Heart left ventricle (tissue), 16 donors: ENCODE measurements at places on chromosomes 2 and 18. TPM values are rescaled to one million over a fixed set of nuclear protein-coding genes. Genes with fewer than 3 reads are reported as not detected.
A peak's percentile ranks its signal among the peaks of the same experiment; 100 is the strongest.

The NAT8 gene
- total RNA-seq = not detected

GRCh38 chr2:62348700-62349099 lies 152.8 kb downstream of the B3GNT2 start:
- no peak overlapping the region for H3K27ac ChIP-seq
- no peaks in the 10 kb centered on the region for H3K27me3 ChIP-seq
- peaks cover 4% of the 10 kb centered on the region for H3K4me1 ChIP-seq
- no peaks in the 10 kb centered on the region for H3K36me3 ChIP-seq

GRCh38 chr2:142131010-142131669 lies at the start of gene LRP1B:
Gene LRP1B, minus strand, starts transcription at chr2:142131016. Its CDS starts 287 bp downstream, at chr2:142130729.
- peaks cover 19% of the 10 kb centered on the region for H3K4me1 ChIP-seq
- no peak for DNase-seq
- H3K27me3 ChIP-seq = peaks cover 4% of the 10 kb centered on the region
- no peaks in the 10 kb centered on the region for H3K36me3 ChIP-seq

DNA sequence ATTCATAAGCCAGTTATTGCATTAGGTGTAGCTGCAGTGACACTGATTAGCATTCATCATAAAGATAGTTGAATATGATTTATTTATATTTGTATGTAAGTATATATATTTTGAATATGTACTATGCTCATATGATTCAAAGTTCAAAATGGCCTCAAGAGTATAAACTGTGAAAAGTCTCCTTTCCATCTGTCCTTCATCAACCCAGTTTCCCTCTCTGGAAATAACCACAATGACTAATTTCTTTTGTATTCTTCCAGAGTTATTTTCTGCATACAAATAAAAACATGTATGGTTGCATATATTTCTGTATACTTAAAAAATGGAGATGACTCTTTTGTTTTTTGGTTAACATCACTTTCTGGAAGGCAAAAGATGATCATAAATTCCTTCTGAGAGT lies 95.2 kb downstream of the CAMKMT start:
- H3K27me3 ChIP-seq = no peaks in the 10 kb centered on the region
- no peaks in the 10 kb centered on the region for H3K4me1 ChIP-seq
- H3K27ac ChIP-seq = no peak overlapping the region
- no peak for DNase-seq

DNA sequence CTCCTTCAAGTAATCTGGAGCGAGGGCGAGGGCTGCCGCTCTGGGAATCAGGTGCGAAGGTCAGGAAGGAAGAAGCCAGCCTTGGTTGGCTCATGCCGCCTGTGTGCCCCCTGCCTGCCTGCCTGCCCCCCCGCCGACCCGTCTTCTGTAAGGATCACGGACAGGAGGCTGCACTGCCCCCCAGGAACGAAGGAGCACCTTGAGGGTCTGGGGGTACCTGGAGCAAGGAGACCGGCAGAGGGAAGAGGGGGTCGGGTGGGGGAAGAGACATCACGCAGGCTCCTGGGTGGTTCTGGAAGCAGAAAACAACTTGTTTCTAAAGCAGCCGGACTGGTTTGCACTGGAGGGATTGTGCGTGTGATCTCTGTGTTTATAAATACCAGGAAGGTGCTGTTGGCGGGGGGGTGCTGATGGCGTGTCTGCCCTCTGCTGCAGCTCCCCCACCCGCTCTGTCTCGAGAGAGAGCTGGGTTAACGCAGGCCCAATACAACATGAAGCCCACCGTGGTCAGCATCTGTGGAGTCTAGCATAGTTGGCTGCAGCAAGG lies 1.7 kb downstream of the FOSL2 start:
- peaks cover 43% of the 10 kb centered on the region for H3K4me1 ChIP-seq
- H3K27me3 ChIP-seq = no peaks in the 10 kb centered on the region
- no peaks in the 10 kb centered on the region for H3K36me3 ChIP-seq
- peak overlapping the region; percentile 96 for H3K4me3 ChIP-seq
- peak; percentile 71 for DNase-seq

- H3K27ac ChIP-seq = peak overlapping the region; percentile 66
- no peaks in the 10 kb centered on the region for H3K36me3 ChIP-seq
- DNase-seq = peak; percentile 52
- no peaks in the 10 kb centered on the region for H3K4me1 ChIP-seq
- H3K4me3 ChIP-seq = no peak overlapping the region
- no peaks in the 10 kb centered on the region for H3K27me3 ChIP-seq
Measured at GRCh38 chr18:35466815-35467623, 30.7 kb downstream of the INO80C start.

DNA sequence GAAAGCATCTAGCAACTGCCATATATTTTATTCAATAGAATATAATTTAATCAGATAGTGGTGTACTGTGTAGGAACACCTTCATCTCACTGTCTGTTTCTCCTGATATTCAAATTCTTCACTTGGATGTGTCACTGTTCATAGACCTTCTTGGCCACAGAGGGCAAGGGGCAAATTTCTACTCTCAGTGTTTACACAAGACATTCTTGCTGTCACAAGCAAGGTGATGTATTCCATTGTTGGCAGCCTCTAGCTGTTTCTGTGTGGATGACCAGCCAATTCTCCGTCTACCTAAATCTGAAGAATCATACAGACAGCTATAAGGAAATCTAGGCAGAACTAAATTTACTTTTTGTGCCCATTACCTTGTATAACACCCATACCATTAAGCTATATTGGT lies 948.3 kb downstream of the CNTNAP5 start:
- no peaks in the 10 kb centered on the region for H3K4me1 ChIP-seq
- no peak overlapping the region for H3K27ac ChIP-seq
- no peaks in the 10 kb centered on the region for H3K36me3 ChIP-seq
- no peak for DNase-seq
- no peak overlapping the region for H3K4me3 ChIP-seq
- H3K27me3 ChIP-seq = no peaks in the 10 kb centered on the region

DNA sequence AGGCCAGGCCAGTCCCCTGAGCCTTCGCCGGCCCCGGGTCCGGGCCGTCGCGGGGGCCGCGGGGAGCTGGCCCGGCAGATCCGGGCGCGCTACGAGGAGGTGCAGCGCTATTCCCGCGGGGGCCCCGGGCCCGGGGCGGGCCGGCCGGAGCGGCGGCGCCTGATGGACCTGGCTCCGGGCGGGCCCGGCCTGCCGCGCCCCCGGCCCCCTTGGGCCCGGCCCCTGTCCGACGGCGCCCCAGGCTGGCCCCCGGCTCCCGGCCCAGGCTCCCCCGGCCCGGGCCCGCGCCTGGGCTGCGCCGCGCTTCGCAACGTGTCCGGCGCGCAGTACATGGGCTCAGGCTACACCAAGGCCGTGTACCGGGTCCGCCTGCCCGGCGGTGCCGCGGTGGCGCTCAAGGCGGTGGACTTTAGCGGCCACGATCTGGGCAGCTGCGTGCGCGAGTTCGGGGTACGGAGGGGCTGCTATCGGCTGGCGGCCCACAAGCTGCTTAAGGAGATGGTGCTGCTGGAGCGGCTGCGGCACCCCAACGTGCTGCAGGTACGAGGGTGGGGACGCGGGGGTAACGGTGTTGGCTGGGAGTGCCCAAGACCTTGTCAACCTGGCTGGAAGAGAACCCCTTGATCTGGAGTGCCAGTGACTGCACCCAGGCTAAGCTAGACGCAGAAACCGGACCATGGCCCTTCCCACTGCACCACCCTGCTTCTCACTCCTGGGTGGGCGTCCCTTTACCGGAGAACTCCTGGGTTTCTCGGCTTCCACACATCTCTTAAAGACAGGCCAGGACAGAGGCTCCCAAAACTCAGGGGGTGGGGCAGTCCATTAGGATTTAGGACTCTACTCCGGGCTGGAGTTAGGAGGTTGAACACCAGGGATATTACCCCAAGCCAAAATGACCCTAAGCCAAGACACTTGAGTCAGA lies 739 bp downstream of the PKDCC start:
- H3K4me1 ChIP-seq = peaks cover 47% of the 10 kb centered on the region
- peak overlapping the region; percentile 96 for H3K4me3 ChIP-seq
- H3K36me3 ChIP-seq = no peaks in the 10 kb centered on the region
- no peaks in the 10 kb centered on the region for H3K27me3 ChIP-seq
- H3K27ac ChIP-seq = peak overlapping the region; percentile 90
